CD4-positive, alpha-beta memory T cell (primary cell): ENCODE measurements at places on chromosomes 13 and 19. TPM values are rescaled to one million over a fixed set of nuclear protein-coding genes. Genes with fewer than 3 reads are reported as not detected.
A peak's percentile ranks its signal among the peaks of the same experiment; 100 is the strongest.

- peak; percentile 68 for DNase-seq
These were observed 23.5 kb downstream of the KCTD15 start for GRCh38 chr19:33819880-33820781.

CADM4 gene
- 0.33 TPM for total RNA-seq

- DNase-seq, result no peak
These were observed 1.4 kb downstream of the UHRF1 start for GRCh38 chr19:4910594-4911281.

DNA sequence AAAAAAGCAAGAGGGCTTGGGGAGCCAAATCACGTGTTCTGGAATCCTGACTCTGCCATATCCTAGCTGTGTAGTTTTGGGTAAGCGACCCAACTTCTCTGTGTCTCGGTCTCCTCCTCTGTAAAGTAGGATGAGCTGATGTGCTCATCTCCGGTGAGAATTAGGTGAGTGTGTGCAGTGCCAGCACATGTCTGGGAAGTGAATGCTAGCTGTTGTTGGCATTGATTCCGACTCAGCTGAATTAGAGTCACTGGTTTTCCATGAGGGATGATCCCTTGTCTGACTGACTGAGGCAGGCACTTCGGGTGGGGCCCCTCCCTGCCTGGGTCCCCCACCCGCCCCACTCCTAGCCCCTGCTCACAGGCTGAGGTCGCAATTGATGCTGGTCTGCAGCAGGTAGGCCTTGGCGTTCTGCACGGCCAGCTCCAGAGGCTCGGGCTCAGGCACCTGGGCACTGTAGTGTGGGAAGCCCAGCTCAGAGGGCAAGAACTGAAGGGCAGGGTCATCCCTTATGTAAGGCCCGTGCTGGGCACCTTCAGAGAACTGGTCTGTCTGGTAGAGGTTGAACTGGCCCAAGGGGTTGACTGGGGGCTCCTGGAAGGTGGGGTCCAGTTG, 835 bp downstream of the RSPH6A start:
- no peak for DNase-seq

- no peak for DNase-seq
These were observed 670.3 kb downstream of the UQCRFS1 start for GRCh38 chr19:28542394-28543243.
